RWPE1 (cell line): ENCODE measurements at places on chromosomes 1 and 21.

DNA sequence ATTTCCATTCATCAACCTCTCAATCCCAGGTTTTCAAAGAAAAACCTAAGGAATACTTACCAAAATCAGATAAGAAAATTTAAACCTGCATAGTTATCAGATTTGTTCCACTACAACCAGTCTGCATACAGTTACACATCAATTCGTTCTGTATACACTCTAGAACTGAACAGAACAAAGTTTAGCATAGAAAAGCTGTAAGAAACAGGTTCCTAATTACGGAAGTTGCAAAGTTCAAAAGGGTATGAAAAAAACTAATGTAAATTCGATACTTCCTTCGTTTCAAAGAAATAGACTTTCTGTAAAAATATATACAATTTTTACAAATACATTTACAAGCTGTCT, 3.1 kb downstream of the MCL1 start:
- DNase-seq = no peak

GRCh38 chr1:59707178-59707791, 107.5 kb upstream of the HOOK1 start:
- DNase-seq = peak; percentile 81

GRCh38 chr1:116574581-116575291, 3.9 kb upstream of the CD58 start:
- DNase-seq = peak; percentile 79

GRCh38 chr1:221334062-221334461, 407.8 kb downstream of the DUSP10 start:
- no peak for DNase-seq

DNA sequence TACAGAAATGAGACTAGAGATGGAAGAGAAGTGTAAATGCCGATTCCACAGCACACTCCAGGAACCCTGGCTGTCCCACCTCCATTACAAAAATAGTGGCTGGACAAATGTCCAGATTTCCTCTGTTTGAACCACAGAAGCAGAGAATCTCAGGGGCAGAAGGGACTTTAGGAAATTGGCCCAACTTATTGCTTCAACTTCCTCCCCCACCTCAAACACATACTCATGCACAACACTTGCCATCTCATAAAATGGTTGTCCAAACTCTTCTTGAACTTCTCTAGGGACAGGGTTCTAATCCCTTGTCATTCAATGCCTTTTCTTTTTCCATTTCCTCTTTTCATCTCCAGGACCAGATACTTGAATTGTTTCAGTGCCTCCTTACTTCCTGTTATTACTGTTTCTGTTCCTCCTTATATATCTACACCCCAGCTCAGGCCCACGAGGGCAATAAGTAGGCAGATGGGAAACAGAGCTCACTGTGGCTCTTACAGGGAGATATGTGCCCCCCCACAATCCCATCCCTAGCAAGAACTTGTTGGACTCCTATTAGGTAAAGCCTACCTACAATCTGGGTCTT, 8.5 kb upstream of the B4GALT3 start:
- DNase-seq = no peak
